ENCODE measurements at places on chromosomes 2 and 18.

DNA sequence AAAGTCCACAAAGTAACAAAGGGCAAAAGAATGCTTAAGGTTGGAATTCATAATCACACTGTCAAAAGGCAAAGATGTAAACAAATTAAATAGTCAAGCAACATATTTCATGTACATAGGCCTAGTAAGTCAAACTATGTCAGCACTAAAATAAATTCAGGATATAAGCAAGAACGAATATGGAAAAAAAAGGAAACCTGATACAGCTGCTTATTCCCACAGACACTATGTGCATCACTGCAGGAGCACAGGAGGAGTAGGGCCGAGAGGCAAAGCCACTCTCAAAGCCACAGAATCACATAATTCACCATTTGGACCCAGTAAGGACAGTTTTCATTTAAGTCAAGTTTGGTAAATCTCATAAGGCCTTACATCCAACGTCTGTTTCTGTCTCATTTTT is 116.6 kb downstream of the SATB2 start:
- DNase-seq, result no peak

GRCh38 chr2:94767336-94767735 is 103.9 kb upstream of the TEKT4 start:
- DNase-seq, result no peak

DNA sequence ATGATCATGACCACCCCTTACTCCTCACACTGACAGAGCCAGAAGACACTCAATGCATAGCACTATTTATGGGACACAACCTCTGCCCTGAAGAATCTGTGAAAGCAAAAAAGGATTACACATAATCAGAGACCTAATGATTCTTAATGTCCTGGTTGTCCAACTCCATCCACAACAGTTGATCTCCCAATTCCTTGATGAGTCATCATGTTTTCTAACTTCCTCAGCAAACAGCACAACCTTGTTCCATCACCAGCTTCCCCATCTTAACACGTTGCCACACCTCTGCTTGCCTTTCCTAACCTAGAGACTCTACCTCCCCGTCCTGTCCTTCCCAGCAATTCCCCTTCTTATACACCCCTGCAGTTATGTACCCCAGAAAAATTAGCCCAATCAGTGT is 13.2 kb upstream of the MARCHF4 start:
- no peak for DNase-seq

- no peak for DNase-seq
Measured at GRCh38 chr2:31675485-31675901, 94.8 kb upstream of the SRD5A2 start.

- no peak for DNase-seq
Measured at GRCh38 chr2:238741277-238741676, 106.6 kb upstream of the TWIST2 start.

- no peak for DNase-seq
Measured at GRCh38 chr18:39025531-39025930, 1459.9 kb upstream of the CELF4 start.
